ENCODE measurements at places on chromosomes 11 and 22.

GRCh38 chr22:18078329-18079041 lies 695 bp downstream of the PEX26 start:
- DNase-seq, result peak; percentile 41

DNA sequence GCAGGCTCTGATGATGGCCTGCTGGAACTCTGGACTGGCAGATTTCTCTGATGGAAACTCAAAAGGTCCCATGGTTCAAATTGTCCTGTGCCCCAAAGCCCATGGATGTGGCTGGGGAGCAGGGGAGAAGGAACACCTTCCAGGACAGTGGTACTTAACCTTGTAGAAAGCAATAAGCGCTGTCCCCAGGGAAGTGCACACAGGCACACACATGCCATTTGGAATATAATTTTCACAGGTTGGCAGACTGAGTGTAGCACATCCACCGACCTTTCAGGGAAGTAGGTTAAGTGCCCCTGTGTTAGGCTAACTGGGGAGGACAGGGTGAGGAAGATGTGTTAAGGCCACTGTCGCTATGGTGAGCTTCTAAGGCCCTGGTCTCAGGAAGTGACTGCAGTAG lies 17.8 kb downstream of the DDX25 start:
- DNase-seq, result no peak

DNA sequence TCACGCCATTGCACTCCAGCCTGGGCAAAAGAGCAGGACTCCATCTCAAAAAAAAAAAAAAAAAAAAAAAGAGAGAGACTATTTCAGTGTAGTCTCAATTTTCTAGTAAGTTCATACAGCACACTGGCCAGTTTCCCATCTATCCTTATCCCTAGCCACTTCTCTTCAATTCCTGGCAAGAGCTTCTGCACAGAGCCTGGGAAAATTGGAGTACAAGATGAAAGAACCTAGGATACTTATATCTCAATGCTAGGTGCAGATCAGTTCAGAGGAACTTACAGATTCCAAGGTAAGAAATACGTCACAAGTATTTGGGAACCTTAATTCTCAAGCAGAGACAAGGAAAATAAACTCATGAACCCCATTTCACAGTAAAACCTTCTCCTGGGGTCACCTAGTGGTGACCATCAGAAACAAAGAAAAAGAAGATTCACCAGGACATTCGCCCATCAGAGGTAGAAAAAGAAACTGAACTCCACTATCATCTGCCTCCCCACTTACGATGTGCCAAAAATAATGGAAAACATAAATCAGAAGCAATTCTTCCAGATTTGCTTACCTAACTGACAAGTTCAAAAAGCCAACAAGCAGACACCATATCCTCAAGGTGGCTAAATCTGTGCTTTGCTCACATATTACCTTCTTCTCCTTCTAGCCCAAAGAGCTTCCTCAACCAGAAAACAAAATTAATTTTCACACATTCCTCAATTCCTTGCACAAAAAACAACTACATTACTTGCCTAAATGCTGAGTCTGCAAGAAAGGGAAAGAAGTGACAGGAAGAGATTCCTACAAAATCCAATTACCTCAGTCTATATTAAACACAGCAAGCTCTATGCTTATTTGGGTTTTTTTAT lies 4.9 kb downstream of the DENND5A start:
- DNase-seq, result no peak

DNA sequence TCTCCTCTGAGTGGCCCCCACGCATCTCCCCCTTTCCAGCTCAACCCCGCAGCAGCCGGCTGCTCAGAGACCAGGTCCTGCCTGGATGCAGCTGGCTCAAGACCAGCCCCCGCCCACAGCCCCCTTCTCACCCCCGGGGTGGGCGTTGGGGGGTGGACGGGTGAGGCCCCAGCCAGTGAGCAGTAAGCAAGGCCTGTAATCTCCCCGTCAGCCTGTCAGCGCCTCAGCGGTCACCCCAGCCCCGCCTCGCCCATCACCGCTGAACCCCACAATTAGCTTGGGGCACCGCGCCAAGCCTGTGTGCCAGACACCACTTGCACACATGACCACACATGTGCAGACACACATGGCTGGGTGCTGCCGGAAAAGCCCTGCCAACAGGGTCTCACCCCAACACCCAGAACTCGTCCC lies 5.9 kb downstream of the PLXNB2 start:
- no peak for DNase-seq

DNA sequence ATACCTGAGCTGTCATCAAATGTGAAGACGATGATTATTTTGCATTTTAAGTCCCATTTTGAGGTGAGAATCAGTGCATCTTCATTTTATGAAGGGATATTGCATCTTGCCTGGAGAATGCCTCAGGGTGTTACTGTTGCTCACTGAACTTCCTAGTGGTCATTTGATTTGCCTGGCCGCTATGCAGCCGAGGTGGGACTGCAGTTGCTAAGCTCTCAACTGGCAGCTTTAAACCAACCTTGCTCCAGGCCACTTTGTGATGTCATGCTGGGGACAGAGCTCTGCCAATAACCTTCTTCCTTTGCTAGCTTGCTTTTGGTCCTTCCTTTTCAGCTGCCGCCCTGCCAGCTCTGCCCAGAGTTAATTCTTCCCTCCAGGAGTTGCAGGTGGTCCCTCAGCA lies 409.4 kb upstream of the B3GAT1 start:
- no peak for DNase-seq

DNA sequence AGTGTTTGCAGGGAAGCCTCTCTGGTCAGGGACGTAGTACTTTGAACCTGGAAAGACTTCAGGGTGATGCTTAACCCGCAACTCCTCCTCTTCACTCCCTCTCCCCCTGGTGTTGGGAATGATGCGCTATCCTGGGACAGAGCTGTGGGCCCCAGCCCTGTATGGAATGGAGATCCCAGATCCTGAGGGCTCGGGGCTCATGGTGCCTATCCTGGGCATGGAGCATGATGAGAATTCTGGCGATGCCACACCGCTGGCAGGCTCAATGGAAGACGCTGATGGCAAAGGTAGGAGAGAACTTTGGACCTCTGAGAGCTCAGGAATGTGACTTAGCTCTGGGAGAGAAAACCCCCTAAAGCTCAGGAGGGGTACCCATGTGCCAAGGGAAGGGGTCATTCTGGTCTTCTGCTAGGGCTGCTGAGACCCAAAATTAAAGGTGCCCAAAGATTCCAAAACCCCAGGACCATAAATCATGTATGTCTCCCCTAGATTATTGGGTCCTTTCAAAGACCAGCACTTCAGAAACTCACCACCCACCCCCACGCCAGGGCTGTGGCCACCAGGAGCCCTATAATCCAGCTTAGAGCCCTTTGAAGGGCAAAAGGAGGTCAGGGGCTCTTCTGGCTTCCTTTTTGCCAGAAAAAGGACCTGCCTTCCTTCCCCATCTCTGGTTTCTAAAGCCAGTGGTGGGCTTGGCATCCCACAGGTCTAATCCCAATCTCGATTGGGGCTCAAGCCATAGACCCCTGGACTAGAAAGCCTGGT lies 52.5 kb downstream of the BTG4 start:
- DNase-seq, result no peak

DNA sequence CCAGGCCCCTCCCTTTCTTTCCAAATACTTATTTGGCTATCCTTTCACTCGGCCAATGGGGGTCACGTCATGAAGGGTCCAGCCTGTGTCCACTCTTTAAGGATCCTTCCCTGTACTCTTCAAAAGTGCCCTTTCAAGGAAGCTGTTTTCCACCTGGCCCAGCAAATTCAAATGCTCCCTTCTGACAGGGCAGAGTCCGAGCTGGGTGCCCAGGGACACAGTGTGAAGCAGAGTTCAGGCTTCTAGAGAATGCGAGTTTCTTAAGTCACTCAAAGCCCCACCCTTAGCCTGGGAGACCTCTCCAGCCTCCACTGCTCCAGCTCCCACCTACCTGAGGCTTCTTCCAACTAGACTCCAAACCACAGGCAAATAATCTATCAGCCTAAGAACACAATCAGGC lies 5.5 kb upstream of the APOA1 start:
- no peak for DNase-seq
